ENCODE measurements at places on chromosomes 11 and 22.

- DNase-seq: no peak
Measured at GRCh38 chr11:44990665-44991064, 40.0 kb upstream of the TP53I11 start.

DNA sequence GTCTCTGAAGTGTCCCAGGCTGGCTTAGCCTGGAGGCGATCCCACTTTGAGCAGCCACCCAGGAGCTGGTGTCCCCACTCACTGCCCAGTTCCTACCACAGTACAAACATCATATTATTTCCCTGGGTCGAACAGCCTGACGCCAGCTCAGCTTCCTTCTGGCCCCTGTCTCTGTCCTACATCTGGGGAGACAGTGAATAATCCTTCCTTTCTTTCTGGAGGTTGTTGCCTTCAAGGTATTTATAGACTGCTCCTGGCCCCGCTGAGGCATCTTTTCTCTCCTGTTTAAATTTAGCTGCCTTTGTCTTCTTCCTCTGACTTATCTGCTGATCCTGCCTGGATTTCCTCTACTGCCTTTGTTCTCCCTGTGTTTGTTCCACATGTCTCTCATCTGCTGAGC is 56.8 kb upstream of the LRRC55 start:
- DNase-seq: no peak

- no peak for DNase-seq
Measured at GRCh38 chr22:19036523-19037273, 85.5 kb downstream of the DGCR2 start.

DNA sequence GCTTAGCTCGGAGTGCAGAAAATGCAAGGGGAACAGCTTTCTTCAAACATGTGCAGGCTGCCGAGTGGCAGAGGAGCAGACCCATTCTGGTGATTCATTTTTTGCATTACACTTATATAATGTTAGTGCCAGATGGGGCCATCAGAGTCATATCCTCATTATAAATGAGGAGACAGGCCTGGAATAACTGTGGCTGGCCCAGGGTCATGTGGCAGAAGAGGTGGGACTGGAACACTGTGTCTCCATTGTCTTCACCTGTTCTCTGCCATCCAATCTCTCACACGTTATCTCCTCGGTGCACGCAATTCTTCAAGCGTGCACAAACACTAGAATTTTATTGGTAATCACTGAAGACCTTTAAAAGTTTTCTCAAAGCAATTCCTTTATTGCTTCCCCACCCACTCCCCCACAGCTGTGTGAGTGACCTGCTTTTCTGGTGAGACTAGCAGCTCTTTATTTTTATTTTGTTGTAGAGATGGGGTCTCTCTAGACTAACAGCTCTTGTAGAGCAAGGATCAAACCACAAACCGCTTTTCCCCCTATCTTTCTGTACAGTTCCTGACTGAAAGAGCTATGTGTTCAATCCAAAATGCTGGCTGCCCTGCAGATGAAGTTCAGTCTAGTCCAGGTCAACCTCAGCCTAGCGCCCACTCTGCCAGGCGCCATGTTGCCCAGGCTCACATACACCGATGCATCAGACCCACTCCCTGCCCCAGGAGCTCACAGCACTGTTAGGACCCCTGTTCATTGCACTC is 75.3 kb downstream of the ST3GAL4 start:
- DNase-seq: no peak

DNA sequence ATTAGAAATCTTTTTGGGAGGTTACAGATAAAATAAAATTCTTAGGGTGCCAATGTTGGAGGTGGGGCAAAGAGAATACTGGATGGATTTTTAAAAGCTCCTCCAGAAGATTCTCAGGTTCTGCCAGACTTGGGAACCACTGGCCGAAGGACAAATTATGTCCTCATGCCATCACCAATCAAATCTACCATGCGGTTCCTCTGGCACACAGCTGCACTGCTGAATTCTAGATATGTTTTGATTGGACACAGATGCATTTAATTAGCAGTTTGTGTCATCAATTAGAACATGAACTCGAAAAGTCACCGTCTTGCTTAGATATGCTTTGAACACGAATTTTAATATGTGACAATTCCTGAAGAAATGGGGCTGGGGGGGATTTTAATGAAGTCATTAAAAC is 1269.2 kb downstream of the LRRC4C start:
- DNase-seq: no peak

DNA sequence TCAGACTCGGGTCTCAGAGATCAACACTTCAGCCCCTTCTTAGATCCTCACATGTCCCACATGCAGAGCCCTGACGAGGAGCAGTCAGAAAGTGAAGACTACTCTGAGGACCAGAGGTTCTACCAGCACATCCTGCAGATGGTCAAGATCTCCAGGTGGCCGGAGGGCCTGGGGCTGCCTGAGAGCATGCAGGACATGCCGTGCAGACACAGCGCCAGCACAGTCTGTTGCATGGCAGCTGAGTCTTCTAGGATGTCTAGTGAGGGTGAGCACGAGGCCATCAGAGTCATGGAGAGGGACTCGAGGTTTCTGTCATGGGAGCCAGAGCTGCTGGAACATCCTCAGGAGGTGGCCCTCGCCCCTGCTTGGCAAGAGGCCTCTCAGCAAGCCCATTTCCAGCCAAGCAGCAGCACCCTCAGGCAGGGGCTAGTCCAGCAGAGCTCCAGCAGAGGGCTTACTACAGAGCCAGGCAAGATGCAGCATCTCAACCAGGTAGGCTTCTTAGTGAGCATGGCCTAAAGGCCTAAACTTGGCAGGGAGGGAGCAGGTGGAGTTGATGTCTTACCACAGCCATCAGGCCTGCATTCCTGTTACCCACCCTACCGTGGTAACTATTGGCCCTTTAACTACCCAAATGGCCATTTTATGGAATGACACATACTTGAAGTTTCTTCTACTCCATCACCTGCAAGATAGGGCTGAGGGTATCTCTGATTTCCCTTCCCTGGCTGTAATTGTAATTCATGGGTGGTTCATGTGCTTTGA is 28.7 kb downstream of the CEP164 start:
- no peak for DNase-seq

Measured in stimulated activated CD8-positive, alpha-beta memory T cell treated with anti-CD3 and anti-CD28 coated beads, Interleukin-15, amount 100 ng/mL, for 48 hours (primary cell).